T-helper 1 cell (primary cell): ENCODE measurements at places on chromosomes 16 and 17.

DNA sequence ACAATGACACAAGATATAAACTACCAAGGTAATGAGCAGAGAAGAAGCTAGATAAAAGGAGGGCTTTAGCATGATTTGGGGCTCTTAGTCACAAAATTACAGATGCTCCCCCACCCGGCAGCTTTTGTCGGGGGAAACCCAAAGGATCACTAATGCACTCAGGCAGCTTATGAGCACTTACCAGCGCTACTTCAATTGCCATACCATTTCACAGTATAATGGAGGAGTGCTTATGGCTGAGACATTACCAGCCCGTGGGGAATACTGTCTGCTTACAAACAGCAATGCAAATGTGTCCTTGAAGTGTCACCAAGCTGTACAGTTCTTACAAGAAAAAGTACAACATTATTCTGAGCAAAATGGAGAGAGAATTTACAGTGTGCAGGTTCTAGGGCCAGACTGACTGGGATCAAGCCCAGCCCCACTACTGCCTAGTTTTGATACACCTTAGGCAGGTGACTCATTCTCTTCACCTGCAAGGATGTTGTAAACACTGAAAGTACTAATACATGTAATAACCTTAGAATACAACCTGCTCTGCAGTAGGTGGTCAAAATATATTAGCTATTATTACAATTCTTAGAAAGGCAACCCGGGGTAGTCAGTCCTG, 16.3 kb downstream of the ANKFY1 start:
- DNase-seq: no peak

DNA sequence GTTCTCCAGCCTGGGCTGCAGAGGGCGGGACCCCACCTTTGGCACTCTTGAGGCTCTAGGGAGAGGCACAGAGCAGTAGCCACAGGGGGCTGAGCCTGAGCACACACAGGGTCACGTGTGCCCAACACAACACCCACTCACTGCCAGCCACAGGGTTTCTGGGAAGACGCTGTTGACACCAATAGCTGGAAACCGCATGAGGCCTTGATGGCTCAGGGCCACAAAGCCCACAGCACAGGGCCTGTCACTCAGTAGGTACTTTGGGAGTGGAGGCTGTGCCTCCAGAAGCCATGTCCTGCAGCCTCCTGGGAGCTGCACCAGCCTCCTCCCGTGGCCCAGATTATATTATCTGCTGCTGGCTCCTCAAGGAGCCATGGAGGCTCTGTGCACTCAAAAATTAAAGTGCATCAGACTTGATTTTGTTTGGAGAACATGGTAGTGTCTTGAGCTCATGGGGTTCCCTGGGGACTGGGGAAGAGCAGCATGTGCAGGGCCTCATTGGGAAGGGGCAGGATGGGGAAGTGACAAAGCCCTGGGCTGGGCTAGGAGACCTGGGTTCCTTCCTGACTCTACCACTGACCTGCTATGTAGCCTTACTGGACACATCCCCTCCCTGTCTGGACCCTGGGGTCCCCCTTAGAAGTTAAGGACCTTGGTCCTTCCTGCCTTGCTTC, 12.5 kb upstream of the SREBF1 start:
- peak; percentile 72 for DNase-seq

DNA sequence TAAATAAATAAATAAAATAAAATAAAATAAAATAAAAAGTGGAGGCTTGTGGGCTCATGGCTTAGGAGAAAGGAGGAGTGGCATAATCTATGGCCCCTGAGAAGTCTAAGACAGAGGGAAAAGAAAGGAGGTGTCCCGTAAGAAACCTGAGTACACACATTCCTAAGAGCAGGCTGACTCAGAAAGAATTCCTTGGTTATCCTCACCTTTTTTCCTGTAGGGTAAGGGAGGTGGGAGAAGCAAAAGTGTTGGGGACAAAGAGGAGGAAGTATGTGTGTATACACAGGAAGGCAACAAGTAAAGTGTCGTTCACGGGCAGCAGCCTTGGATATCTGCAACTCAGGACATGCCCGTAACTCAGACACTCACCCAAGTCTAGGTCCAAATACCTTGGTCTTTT, 29.3 kb downstream of the MARF1 start:
- no peak for DNase-seq

DNA sequence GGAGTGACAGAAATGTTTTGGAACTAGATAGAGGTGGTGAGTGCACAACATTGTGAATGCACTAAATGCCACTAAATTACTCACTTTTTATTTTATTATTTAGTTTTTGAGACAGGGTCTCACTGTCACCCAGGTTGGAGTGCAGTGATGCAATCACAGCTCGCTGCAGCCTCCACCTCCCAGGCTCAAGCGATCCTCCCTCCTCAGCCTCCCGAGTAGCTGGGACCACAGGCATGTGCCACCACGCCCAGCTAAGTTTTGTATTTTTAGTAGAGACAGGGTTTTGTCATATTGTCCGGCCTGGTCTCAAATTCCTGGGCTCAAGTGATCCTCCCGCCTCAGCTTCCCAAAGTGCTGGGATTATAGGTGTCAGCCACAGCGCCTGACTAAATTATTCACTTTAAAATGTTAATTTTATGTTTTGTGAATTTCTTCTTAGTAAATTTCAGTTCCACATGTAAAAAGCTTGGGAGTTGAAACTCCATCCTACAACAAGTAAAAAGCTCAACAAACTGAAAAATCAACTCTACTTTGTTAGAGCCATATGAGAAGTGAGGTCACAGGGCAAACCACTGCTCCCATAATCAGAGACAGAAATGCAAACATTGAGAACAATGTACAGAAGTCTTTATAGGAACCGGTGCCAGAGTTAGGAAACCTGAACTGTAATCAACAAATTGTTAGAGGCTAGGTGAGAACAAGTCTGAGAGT, 13.8 kb upstream of the SLC5A10 start:
- no peak for DNase-seq

- no peak for DNase-seq
Observed at GRCh38 chr17:50766222-50767023, 895 bp downstream of the ANKRD40CL start.

GRCh38 chr16:727291-727977, 528 bp downstream of the HAGHL start:
- no peak for DNase-seq

- DNase-seq: no peak
Observed at GRCh38 chr16:30112197-30113030, 923 bp downstream of the GDPD3 start.

- DNase-seq: no peak
Observed at GRCh38 chr17:16444258-16444886, 29.0 kb downstream of the TRPV2 start.

GRCh38 chr16:14140923-14141322, 69.8 kb downstream of the MRTFB start:
- no peak for DNase-seq

GRCh38 chr17:27354491-27355081, 60.7 kb downstream of the WSB1 start:
- DNase-seq: no peak

DNA sequence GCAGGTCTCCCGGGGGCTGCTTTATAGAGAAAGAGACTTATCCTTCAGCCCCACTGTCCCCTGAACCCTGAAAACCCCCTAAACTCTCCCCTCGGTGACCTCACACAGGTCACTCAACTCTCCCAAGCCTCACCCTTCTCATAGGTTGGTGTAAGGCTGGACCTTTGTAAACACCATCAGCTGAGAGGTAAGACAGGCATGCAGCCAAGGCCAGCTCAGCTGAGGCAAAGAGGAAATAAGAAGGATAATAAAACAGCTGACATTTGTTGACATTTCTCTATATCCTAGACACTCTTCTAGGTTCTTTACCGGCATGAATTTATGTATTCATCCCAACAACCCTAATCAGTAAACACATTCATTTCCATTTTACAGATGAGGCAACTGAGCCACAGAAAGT, 134.3 kb downstream of the CCT6B start:
- no peak for DNase-seq

- no peak for DNase-seq
Observed at GRCh38 chr16:81796035-81796434, 16.9 kb downstream of the PLCG2 start.

DNA sequence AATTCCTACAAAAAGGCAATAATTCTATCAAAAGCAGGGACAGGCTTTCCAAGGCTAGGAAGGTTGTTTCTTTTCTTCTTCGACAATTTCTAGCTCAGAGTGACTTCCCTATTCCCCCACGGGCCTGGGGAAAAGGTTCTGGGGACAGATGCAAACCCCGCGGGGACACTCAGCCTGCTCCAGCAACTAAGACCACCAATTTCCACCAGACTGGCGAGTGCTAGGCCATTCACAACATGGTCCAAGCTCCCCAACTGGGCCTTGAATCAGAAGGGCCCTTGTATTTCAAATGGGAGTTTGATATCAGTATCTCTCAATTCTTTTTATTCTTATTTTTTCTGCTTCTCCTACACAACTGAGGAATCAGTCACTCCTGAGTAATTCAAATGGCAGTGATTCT, 86.7 kb downstream of the USP31 start:
- no peak for DNase-seq

GRCh38 chr17:19362277-19363113, at the start of gene B9D1:
TSS of gene B9D1 (minus strand) at chr17:19362723. CDS start at chr17:19362569, 154 bp downstream.
- peak; percentile 88 for DNase-seq

- DNase-seq: no peak
Observed at GRCh38 chr17:40327735-40328385, 18.9 kb downstream of the RARA start.

DNA sequence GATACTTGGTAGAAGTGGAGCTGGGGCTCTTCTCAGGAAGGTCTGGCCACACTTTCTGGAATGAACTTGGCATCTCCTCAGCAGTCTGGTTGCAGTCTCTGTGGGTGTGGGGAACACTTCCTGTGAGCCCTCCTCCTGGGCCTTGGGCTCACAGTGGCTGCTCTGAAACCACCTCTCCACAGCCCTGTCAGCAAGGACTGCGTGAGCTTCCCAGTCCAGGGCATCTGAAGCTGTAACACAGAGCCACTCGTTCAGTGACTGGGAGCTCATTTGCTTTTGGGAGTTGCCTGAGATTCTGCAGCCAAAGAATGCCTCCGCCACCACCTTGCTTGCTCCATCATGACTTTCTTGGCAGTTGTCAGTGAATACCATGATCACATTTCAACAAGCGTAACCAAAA, 60.0 kb downstream of the CLEC16A start:
- DNase-seq: no peak

- no peak for DNase-seq
Observed at GRCh38 chr16:5510819-5511370, 413.3 kb upstream of the EEF2KMT start.

- DNase-seq: no peak
Observed at GRCh38 chr16:6674071-6674470, 658.6 kb upstream of the RBFOX1 start.

DNA sequence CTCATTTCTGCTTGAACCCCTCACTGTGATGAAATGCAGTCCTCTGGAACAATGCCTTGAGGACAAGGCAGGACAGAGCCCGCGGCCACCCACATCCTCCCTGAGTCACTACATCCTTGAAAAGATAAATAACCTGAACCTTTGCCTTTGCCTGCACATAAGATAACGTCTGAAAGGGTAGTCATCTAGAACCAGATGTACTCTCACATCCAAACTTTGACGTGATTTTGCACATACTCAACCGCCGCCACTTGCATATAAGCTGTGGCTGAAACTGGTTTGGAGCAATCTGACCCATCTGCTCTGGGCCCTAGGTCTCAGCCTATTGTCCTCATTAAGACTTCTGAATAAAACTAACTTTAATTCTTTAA, 252.1 kb downstream of the PHKB start:
- DNase-seq: no peak

DNA sequence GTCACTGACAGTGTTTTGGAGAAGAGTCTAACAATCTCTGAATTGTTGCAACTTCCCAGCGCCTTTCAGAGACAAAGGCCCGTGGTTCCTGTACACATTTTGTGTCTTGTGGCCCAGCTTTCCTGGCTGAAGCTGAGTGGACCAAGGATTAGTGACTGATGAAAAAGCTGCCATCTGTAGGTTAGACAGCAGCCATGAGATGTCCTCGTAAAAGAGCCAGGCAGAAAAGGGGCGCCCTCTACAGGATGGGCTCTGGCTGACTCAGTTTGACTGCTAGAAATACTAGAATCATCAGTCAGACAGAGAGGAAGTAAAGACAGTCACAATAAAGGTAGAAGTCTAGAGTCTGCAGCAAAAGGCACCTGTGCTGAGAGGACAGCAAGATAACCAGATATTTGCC, 26.5 kb upstream of the NF1 start:
- no peak for DNase-seq

DNA sequence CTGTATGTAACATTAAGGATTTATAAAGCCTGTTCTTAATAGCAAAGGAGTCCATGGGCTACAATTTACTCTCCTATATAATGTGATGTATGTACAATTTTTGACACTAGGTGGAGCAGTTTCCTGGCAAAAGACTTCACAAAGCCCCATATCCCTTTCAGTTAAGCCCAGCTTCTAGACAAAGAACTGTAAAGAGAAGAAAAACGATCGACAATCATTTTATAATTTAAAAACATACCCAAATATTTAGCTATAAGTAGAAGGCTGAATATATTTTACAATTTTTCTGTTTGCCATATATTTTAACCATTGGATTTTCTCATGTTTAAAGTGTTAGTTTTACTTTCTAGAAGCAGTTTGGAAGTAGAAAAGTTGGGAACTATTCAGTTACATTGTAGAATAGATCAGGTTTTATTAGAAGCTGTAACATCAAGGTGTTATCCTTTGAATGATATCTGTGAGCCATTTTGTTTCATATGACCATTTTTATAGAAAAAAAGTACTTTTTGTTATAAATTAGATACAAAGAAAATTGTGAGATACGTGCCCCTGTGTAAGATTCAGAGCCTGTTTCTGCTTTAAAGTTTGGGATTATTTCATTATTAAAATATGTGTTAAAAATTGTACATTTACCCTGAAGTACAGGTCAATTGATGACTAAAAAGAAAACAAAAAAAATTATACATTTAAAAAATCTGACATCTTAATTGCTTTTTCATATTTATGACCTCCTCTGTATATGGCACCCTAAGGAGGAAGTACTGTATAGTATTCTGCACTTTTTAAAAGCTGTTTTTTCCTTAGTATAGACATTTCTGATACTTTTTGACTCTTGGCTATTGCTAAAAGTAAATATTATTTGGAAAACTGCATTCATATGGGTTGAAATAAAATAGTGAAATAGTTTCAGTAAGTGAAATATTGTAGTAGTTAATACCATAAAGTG, 46.3 kb downstream of the VMP1 start:
- DNase-seq: peak; percentile 89

- no peak for DNase-seq
Observed at GRCh38 chr17:7440113-7440833, 961 bp downstream of the FGF11 start.

GRCh38 chr17:57929386-57929785, 25.8 kb downstream of the CUEDC1 start:
- no peak for DNase-seq
